Stimulated activated CD4-positive, alpha-beta T cell treated with anti-CD3 and anti-CD28 coated beads, Interleukin-2, amount 100 ng/mL, for 4 hours (primary cell): ENCODE measurements at places on chromosomes 7 and 10.
A peak's percentile ranks its signal among the peaks of the same experiment; 100 is the strongest.

DNA sequence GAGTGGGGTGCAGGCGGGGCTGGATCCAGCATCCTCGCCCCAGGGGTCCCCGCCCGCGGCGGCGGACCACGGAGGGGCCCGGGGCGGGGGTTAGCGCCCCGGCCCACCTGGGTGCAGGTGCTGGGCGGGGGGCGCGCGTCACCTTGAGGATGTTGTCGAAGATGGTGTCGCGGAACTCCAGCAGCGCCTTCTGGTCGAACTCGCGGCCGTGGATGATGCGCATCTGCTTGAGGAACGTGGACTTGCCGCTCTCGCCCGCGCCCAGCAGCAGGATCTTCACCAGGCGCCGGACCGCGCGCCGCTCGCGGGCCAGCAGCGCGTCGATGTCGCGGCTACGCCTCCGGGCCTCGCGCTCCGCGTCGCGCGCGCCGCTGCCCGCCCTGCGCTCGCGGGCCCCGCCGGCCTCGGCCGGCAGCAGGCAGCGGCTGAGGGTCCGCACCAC is 376 bp downstream of the GNA12 start:
- DNase-seq, result no peak

DNA sequence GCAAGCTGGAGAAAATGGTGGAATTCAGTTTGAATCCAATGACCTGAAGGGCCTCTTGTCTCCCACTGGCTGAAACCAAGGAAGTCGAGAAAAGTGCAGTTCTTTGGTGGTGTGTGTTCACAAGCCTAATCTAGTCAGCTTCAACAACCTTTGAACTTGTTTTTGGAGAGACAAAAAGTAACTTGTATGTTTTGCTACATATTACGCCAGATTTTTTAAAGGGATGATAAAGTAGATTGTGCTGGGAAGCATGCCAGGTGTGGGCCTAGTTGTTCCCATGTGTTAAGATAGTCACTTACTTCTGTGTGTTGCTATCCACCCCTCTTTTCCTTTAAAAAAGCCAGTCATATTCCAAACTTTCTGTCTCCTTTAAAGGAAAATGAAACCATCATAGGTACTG is 79.7 kb upstream of the FAM3C start:
- DNase-seq, result no peak

DNA sequence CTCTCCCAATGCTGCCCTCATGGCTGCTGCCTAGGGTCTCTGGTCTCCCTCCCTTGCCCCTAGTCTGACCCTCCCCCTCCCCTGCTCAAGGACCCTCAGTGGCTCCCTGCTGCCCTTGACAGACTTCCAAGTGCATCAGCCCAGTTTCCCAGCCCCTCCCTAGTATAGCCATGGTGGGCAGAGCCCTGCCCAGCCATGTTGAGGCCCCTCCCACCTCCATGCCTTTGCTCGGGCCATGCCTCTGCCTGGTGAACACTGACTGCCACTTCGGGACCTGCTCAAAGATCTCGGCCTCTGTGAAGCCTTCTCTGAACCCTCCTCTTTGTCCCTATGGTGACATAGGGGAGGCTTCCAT is 73.2 kb downstream of the MYL10 start:
- no peak for DNase-seq

GRCh38 chr10:95539560-95540284 is 21.4 kb downstream of the SORBS1 start:
- no peak for DNase-seq

GRCh38 chr7:98058186-98058585 is 48.5 kb upstream of the LMTK2 start:
- DNase-seq, result no peak

DNA sequence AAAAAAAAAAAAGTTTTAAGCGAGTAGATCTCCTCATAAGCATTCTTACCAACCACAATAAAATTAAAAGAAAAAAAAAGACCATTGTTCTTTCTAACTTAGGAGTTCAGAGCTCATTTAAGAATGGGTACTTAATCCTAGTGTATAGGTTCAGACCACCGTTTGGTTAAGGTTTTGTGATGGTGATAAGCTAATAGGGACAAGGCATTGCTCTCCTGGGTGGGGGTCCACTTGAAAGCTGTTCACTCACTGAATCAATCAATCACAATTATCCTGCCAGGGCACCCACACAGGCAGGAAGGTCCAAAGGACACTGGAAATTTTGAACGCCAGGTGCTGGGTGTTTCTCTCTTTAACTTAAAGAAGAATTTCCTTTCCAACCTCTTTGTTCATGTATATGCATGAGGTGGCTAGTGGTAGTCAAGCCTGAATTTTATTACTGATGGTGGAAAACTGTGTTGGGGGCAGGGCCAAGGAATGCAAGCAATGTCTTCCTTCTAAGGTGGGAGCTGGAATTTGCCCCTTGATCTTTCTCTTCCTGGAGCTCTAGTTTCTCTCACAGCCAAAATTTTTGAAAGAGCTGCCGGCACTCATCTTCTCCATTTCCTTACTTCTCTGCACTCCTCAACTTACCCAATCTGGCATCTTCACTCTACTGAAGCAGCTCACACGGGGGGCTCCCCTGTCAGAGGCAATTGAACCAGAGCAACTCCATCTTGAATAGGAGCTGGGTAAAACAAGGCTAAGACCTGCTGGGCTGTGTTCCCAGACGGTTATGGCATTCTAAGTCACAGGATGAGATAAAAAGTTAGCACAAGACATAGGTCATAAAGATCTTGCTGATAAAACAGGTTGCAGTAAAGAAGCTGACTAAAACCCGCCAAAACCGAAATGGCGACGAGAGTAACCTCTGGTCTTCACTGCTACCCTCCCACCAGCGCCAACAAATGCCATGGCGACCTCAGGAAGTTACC is 7.5 kb upstream of the FAM131B start:
- DNase-seq, result no peak

GRCh38 chr7:39091774-39092173 is 114.1 kb downstream of the POU6F2 start:
- DNase-seq, result no peak

- DNase-seq, result peak; percentile 20
Observed at GRCh38 chr7:141702047-141702567, at the start of gene DENND11. TSS of gene DENND11 (minus strand) at chr7:141702166. CDS start at chr7:141702153, 13 bp downstream.

GRCh38 chr7:84913731-84914130 is 273.1 kb downstream of the SEMA3D start:
- DNase-seq, result no peak

DNA sequence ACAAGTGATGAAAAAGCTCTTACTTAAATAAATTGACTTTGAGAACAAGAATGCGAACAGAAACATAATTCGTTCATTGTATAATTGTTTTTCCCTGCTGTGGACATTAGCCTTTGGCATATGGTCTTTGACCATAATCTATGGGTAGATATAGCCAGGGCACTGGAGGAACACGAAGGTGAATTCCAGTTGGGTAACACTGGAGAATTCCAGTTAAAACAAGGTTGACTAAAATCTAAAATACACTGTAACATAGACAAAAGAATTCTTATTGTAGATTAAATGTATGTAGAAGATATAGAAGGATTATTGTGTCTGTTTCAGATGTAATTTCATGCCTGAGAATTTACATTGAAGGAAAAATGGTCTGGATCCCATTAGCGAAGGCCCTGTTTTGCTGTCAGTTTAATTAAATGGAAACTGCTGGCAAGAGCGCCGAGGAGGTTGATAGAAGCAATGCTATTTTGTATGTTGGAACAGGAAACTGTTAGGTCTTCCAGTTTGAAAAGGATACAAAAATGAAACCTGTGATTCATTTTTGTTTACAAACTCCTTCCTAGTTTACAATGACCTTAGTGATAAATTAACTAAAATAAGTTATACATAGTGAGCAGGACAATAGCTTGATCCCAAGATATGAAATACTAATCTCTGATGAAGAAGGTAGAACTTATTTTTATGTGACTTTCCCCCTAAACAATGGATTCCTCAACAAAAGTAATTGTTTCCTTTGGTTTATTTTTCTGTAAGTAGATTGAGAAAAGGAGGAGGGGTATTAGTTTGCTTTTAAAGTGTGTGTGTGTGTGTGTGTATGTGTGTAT is 68.9 kb downstream of the ARID5B start:
- no peak for DNase-seq

DNA sequence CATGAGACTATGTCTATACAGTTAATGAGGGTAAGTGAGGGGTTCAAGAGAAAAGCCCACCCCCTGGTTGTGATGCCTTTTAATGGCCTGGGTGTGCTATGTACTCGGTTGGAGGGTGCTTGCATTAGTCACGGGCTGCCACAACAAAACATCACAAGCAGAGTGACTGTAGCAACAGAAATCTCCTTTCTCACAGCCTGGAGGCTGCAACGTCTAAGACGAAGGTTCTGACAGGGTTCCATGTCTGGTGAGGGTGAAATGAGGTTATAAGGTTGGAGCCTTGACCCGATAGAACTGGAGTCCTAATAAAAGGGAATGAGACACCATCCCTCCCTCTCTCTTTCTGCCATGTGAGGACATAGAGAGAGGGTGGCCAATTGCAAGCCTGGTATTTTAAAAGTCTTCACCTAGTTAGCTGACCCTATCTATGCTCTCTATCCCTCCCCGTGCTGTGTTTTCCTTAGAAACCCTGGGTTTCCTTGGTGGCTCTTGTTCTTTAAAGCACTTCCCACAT is 126.0 kb upstream of the GDF10 start:
- DNase-seq, result no peak

- no peak for DNase-seq
Observed at GRCh38 chr7:8261711-8262695, at the start of gene ICA1. TSS of gene ICA1 (minus strand) at chr7:8262167. CDS start at chr7:8235926, 26,241 bp downstream.

GRCh38 chr10:89540420-89540949 is 5.1 kb upstream of the SLC16A12 start:
- no peak for DNase-seq

- DNase-seq, result no peak
Observed at GRCh38 chr7:50207251-50207564, 97.3 kb upstream of the IKZF1 start.

GRCh38 chr10:61138708-61139591 is 195.0 kb upstream of the RHOBTB1 start:
- DNase-seq, result no peak

DNA sequence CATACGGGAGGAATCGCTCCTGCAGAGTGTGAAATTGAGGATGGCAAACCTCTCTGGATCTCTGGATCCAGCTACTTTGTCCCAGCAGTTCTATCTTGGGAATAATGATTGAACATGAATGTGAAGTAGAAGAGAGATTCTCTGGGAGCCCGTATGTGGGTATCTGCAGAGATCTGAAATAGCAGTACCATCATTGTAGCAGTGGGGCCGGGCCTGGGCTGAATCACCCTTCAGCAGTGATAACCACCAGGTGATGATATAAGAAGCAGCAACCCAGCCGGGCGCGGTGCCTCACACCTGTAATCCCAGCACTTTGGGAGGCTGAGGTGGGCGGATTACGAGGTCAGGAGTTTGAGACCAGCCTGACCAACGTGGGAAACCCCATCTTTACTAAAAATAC is 51.9 kb downstream of the SKIDA1 start:
- DNase-seq, result no peak

DNA sequence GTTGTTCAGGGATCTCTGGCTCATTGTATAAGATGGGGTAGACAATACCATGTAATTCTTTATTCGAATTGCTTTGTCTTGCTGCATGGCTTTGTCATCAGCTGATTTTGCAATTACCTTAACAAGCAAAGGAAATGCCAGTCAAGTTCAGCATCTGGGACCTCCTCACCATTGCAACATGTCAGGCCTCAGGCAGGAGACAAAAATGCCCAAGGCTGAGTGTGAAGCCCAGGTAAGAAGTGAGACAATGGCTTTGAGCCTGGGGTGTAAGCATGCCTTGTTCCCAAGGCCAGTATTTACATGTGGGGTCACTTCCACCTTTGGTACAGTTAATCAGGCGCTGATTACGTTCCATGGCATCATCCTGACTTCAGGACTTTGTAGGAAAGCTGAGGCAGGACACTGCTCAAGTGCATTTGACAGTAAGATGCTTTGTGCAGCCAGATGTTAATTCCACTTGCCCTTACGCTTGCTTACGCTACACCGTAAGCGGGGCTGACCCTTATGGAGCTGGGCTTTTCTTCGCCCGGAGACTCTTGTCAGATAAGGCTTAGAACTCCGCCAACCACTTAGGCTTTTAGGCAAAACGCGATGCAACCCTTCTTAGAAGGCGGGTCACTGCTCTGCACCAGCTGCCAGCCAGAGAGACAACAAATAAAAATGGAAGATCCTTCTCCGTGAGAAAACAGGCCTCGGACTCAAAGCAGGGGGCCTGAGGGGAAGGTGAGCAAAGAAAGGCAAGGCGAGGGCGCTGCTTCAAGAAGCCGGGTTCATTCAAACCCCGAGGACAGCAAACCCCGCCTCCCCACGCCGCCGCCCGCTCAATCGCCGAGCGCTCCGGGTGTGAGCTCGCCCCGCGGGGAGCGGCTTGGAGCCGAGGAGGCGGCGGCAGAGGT is 1.3 kb upstream of the SP4 start:
- DNase-seq, result no peak

- peak; percentile 24 for DNase-seq
Observed at GRCh38 chr10:43594944-43595589, 11.2 kb upstream of the ZNF485 start.

DNA sequence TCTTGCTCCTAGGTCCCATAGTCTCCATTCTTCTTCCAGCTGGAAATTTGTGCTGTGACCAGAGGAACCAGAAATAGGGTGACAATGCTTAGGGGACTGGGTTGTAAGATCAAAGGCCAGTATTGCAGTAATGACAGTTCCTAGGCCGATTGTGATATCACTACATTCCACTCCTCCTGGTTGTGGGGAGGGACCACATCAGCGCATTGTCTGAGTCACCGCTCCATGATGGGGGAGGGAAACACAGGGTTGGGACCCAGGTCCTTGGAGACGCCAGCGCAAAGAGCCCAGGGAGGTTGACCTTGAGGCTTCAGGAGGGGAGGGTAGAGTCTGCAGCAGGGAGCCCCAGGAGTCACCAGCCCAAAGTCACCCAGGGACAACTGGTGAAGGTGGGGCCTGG is 20.8 kb upstream of the GGCT start:
- DNase-seq, result no peak
